Bone marrow (tissue), 2 donors: ENCODE measurements at places on chromosomes 2 and 18.

- DNase-seq: no peak
Measured at GRCh38 chr2:37871456-37872191, 53.5 kb upstream of the RMDN2 start.

GRCh38 chr2:80169811-80170594 lies 134.5 kb downstream of the LRRTM1 start:
- no peak for DNase-seq

GRCh38 chr2:71190656-71191569 lies 36.0 kb downstream of the PAIP2B start:
- no peak for DNase-seq

DNA sequence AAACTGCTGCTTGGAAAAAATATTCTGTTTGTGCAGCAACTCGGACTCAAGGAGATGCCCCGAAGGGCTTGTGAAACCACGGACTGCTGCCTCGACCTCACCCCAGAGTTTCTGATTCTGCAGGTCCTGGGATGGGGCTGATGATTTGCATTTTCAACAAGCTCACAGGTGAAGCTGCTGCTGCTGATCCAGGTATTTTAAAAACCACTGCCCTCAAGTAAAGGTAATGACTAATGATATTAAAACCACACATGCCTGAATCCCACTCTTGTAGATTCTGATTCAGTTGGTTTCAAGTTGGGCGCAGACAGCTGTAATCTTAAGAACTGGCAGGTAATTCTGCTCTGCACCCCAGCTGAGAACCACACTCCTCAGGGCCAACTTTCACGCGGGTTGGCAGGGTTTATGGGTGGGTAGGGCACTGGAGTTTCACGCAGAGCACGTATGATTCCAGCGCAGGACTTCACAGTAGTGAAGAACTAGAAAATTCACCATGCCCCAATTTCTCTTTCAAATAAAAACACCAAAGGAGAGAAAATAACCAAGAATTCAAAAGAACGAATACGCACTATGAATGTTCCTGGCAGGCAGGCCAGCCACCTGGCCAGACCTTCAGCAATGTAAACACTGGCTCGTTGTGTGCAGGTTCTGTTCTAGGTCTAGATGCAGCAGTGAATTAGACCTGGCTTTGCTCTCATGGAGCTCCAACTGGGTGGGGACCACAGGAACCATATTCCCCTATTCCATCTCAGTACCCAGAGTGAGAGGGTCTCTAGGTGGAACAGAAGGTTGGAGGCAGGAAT lies 74.6 kb upstream of the ZFP36L2 start:
- no peak for DNase-seq

DNA sequence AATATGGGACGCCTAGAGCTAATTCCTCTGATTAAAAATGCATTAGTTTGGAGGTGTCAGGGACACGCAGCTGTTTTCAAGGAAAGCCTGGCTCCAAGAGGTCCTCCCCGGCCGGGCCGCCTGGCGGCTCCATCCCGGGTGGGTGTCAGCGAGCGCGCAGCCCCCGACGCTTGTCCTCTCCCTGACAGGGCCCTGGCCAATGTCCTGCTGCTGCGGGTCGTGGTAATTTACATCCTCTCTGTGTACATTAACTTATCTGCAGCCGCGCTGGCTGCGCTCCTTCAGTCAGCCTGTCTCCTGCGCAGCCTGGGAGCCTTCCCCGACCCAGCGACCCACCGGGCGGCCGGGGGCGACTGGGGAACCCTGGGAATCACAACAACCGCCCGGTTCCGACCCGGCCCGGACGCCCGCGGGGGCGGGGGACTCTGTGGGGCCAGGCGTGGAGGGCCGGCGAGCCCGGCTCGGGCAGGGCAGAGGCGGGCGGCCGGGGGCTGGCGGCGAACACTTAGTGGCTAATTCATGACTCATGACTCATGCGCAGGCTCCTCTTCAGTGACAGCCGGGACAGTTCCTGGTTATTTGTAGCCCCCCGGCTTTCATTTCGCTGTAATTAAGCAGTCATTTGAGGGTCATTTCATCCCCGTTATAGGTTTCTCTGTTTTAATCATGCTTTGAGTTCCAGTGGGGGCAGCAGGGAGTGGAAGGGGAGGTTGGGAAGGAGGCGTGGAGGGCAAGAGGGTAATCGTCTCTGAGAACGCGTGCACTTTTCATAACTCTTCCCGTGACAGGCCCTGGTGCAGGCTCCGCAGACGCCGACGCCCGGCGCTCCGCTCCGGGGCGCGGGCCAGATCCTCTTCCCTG lies 141.9 kb upstream of the CTAGE1 start:
- no peak for DNase-seq

GRCh38 chr2:128467321-128467969 lies 148.8 kb upstream of the HS6ST1 start:
- DNase-seq: no peak

DNA sequence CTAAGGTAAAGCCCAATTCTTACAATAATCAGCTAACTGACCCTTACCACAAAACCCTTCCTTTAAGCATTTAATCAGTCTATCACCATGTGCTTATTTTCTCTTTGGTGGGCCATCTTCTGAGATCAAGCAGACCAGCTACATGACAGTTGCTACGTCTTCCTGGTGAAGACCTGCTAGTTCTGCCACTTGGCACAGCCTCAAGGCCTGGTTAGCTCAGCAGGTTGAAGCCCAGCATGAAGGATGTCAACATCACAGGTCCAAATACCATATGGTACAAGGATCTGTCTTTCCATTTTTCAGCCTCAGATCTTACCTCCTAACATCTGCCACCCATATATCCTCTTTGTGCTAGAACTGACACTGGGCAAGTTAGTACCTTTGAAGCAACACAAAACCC lies 636.9 kb downstream of the LRP1B start:
- DNase-seq: no peak
